ENCODE measurements at places on chromosomes 2 and 18.

DNA sequence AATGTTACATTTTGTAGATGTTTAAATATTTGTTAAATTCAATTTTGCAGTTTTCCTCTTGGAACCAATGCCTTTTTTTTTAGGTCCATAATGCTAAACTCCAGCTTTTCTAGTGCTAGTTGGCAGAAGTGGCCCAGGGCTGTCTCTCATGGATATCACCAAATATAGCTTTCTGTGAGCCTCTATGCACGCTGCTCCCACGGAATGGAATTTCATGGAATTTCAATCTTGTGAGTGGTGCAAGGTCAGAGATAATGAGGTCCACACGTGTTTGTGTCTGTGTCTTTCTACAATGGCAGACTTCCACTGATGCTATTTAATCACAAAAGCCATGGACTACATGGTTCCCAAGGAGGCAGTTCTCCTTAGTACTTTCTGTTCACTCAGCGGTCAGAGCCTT lies 191.5 kb upstream of the PARD3B start:
- DNase-seq: no peak

DNA sequence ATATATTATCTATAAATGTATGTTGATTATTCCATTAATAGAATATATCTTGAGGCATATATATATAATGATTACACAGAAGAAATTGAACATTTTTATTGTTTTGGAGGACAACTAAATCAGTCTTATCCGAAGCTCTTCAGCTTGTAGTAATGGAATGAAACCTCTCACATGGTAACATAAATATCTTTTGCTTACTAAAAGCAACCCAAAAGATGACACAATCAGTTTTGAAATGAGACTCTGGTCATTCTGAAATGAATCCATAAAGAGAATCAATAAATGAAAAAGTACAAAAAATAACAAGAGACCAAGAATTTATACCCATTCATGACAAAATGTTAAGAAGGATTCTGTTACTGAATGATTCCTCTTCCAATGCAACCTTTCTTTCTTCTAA lies 110.2 kb downstream of the FIGN start:
- no peak for DNase-seq

- DNase-seq: peak; percentile 88
Measured at GRCh38 chr2:223618172-223619035, 16.2 kb upstream of the SCG2 start.

GRCh38 chr2:214699236-214699635 lies 110.2 kb downstream of the BARD1 start:
- DNase-seq: no peak

DNA sequence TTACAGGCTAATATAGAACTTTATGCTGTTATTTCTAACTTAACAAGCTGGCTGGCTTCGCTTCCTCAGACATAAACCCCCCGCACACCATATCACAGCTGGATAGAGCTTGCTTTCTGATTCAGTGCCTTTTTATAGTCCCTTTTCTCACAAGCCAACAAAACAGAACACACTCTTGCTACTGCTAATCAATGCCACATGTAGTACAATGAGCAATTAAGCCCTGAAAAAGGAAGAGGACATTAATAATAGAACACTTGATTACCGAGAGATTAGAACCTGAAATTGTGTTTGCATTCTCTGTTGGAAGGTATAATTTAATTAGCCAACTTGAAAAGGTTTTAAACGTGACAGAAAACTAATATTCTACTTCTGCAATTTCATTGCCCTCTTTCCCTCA lies 267.7 kb upstream of the CYRIA start:
- peak; percentile 27 for DNase-seq

- DNase-seq: no peak
Measured at GRCh38 chr2:69244882-69245281, 142.1 kb downstream of the GFPT1 start.

- DNase-seq: no peak
Measured at GRCh38 chr2:219897456-219897855, 270.0 kb downstream of the SLC4A3 start.

DNA sequence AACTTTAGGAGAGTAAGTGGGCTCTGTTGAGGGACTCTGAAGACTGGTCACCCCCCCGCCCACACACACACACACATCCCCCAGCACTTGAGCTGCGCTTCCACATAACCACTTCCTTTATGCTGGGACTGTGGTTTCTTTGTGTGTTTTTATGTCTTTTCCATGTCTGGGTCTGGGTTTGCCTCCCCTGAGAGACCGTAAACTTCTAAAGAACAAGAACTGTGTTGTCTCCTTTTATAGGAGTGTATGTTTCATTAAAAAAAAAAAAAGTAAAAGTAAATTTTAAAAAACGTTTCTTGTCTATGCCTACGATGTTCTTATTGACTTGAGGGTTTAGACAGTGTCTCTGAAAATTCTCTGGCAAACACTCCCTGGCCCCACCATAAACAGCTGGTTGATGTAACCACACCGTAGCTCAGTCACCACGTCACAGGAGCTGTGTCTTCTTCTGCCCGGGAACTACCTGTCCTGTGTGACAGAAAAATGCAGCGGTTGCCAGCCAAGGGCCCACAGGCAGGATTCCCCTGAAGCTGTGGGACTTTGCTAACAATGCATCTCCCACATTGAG lies 68.0 kb downstream of the KLHL29 start:
- no peak for DNase-seq

GRCh38 chr2:152720794-152721193 lies 2.4 kb downstream of the ARL6IP6 start:
- no peak for DNase-seq

- DNase-seq: no peak
Measured at GRCh38 chr18:63284827-63285733, 34.5 kb downstream of the BCL2 start.

DNA sequence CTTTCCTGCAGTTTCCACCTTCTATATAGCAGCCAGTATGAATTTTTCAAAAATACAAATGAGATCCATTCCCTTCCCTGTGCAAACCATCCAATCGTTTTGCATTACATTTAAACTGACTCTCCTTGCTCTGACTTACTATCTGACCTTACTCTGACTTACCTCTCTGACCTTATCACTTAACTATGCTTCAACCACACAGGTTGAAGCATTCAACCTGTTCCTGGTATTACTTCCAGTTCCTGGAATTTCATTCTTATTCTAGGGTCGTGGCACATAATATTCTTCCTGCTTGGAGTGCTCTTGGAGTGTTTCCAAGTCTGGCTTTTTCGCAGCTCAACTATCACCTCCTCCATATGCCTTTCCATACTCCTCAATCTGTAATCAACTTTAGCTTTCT lies 850.6 kb upstream of the CHAC2 start:
- DNase-seq: no peak

DNA sequence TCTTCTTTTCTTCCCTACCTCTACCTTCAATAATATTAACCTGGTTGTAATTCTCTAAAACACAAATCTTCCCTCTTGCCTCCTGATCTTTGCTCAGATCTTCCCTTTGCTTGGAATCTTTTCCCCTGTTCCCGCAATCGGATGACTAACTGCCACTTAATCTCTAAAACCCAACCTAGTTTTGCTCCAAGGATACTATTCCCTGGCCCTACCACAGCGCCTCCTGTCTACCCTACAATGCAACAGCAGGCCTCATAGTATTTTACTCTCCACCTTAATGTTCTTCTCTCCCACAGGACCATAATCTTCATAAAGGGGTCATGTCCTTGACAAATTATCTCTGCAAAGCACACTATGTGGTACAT lies 246.8 kb upstream of the TNP1 start:
- peak; percentile 38 for DNase-seq

DNA sequence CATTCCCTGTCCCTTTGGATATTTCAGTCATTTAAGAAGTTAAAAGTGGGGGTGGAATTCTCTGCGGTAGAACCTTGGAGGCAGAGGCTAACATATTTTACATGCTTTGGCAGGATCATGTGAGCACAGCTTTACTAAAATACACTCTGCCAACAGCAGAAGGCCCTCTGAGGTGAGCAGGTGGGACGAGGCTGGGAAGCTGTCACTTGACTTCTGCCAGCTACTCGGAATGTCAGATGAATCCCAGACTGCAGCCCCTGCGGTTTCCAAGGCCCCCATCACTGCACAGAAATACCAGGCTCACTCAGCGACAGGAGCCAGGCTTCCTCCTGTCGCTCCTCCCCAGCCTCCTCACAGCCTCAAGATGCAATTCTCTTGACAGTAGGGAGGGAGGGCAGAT lies 220.9 kb upstream of the REV1 start:
- DNase-seq: no peak

Measured in neural progenitor cell (in vitro differentiated cells).